Fibroblast of lung (primary cell): ENCODE measurements at places on chromosomes 4 and X. TPM values are rescaled to one million over a fixed set of nuclear protein-coding genes. Genes with fewer than 3 reads are reported as not detected.
A peak's percentile ranks its signal among the peaks of the same experiment; 100 is the strongest.

Gene SMS
- total RNA-seq: 176 and 252 TPM in 2 replicates

Gene SSX4
- total RNA-seq: not detected in 2 replicates

DNA sequence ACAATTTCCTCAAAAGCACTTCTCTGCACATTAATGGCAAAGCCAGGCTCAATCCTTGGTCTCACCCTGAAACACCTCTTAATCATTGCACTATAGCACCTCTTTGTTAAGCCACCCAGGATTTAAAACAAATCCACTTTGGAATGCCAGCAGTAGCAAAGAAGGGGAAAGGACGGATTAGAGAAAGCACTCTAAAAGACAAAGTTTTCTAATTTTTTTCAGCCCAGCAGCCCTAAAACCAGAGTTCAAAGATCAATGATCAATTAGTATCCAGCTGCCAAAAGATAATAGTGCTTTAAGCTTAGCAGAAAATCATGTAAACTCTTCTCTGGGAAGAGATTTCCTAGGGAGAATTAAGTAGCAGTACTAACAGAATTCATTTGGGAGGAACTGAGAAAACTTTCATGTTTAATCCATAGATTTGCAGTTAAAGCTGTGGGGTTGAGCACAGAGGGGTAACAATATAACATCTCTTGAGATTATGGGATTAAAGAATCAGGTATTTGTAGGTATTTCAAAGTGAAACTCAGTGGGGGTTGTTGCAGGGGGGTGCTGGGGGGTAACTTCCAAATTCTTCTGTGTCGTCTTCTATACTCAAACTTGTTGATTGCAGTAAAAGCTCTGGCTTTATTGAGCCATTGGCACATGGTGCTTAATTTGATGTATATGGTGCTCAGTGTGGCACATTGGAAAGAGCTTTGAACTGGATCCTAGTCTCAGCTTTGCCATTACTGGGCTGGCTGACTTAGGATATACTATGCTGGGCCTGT is 61.8 kb downstream of the LRRC66 start:
- no peak for DNase-seq

DNA sequence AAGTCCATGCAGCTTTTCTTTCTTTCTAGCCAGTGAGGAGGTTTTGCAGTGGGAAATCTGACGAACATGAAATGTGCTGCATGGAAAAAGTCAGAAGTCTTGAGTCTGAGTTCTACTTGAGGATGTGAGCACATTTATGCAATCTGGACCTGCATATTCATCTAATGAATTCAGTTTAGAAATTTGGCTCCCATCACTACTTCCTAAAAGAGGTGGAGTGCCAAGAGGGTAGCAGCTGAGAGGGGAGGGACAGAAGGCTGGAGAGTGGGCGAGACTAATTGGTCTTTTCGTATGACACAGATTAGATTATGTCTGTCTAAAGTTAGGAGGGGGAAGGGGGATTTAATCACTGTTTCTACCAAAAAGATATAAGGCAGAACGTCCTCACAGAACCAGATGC is 535.9 kb downstream of the IQCM start:
- peak; percentile 27 for DNase-seq

- DNase-seq: no peak
Observed at GRCh38 chr4:26317766-26318165, 3.0 kb upstream of the RBPJ start.

DNA sequence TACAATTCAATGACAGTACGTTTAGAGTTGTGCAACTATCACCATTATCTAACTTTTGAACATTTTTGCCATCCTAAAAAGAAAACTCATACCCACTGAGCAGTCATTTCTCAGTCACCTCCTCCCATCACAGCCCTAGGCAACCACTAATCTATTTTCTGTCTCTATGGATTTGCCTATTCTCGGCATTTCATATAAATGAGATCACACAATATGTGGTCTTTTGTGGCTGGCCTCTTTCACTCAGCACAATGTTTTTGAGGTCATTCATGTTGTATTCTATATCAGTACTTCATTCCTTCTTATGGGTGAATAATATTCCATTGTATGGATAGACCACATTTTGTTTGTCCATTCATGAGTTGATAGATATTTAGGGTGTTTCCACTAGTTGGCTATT is 103.0 kb downstream of the PPEF1 start:
- no peak for DNase-seq
